ENCODE measurements at places on chromosomes 4 and X. TPM values are rescaled to one million over a fixed set of nuclear protein-coding genes. Genes with fewer than 3 reads are reported as not detected.

- H3K27ac ChIP-seq: no peak overlapping the region
- no peaks in the 10 kb centered on the region for H3K27me3 ChIP-seq
- no peak overlapping the region for H3K4me3 ChIP-seq
- H3K36me3 ChIP-seq: no peaks in the 10 kb centered on the region
- peak; percentile 8 for DNase-seq
Measured at GRCh38 chrX:96538104-96538725, 146.4 kb upstream of the DIAPH2 start.

DNA sequence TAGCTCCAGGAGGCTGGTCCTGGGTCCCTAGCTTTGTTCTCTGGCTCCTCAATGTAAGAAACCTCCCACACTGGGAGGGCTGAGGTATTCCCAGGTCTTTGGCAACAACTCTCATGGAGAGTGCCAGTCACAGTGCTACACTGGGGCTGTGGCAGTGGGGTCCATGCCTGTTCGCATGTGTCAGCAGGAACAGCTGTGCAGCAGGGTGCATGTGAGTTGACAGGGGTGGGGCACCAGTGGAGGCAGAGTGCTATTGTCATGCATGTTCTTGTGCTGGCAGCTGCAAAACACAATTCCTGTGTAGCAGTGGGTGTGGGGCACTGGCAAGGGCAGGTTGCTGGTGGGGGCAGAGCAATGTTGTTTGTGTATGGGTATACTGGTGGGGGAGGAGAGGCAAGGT, 246.0 kb downstream of the CXXC4 start:
- H3K27me3 ChIP-seq: no peaks in the 10 kb centered on the region
- H3K4me3 ChIP-seq: no peak overlapping the region
- H3K36me3 ChIP-seq: no peaks in the 10 kb centered on the region
- no peak overlapping the region for H3K27ac ChIP-seq
- DNase-seq: no peak

DNA sequence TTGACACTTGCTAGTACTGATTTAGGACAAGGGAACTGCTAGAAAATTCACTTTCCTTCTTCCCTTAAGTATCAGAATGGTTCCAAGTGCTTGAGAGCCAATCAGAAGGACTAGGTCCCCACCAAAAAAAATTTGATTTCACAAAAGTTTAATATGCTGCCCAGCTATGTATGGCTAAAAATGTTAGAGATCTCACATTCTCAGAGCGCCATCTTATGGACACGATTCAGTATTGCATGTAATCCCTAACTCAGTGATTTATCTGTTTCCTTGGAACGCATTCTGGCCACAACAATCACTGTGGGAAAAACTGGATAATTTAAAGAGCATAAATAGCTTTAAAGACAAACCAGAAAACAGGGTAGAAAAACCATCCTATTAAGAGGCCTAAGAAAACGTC, 255.1 kb upstream of the GPC4 start:
- no peak overlapping the region for H3K27ac ChIP-seq
- H3K36me3 ChIP-seq: no peaks in the 10 kb centered on the region
- H3K4me3 ChIP-seq: no peak overlapping the region
- DNase-seq: no peak

DNA sequence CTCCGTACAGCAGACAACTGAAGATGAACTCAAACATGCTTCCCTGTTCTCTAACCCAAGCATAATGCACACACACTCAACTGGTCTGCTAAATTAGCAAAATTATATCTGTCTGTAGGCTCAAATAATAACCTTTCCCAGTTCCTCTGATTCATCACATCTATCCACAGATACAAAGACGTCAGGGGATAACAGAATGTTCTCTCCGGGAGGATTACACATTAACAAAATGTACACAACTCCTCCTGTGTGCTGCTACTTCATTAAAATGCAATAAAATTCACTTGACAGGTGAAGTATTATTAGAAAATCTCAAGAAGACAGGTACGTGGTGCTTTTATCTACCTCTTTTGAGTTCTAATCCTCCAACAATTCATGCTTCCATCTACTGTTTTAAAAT, 57.4 kb downstream of the FAT1 start:
- no peak for DNase-seq
- H3K27me3 ChIP-seq: no peaks in the 10 kb centered on the region
- no peak overlapping the region for H3K4me3 ChIP-seq
- peaks cover 12% of the 10 kb centered on the region for H3K4me1 ChIP-seq
- H3K27ac ChIP-seq: no peak overlapping the region
- peaks cover 7% of the 10 kb centered on the region for H3K36me3 ChIP-seq

The SLC10A6 gene
- not detected for polyA plus RNA-seq

Data from kidney (tissue), 22 donors.